NCI-H2171 (cell line): ENCODE measurements at places on chromosomes 1 and 21.

- no peak for DNase-seq
These were observed 1.8 kb downstream of the ZBED6 start for GRCh38 chr1:203797216-203797615.

- DNase-seq, result no peak
These were observed 2.7 kb upstream of the RIPK4 start for GRCh38 chr21:41769521-41769920.

- DNase-seq, result peak; percentile 2
These were observed 71.4 kb downstream of the USP1 start for GRCh38 chr1:62508187-62508758.

GRCh38 chr1:38151399-38151798, 104.8 kb upstream of the POU3F1 start:
- DNase-seq, result peak; percentile 5

- no peak for DNase-seq
These were observed 15.9 kb downstream of the CD58 start for GRCh38 chr1:116554924-116555323.

- DNase-seq, result no peak
These were observed 13.0 kb downstream of the TAL1 start for GRCh38 chr1:47219001-47219400.

DNA sequence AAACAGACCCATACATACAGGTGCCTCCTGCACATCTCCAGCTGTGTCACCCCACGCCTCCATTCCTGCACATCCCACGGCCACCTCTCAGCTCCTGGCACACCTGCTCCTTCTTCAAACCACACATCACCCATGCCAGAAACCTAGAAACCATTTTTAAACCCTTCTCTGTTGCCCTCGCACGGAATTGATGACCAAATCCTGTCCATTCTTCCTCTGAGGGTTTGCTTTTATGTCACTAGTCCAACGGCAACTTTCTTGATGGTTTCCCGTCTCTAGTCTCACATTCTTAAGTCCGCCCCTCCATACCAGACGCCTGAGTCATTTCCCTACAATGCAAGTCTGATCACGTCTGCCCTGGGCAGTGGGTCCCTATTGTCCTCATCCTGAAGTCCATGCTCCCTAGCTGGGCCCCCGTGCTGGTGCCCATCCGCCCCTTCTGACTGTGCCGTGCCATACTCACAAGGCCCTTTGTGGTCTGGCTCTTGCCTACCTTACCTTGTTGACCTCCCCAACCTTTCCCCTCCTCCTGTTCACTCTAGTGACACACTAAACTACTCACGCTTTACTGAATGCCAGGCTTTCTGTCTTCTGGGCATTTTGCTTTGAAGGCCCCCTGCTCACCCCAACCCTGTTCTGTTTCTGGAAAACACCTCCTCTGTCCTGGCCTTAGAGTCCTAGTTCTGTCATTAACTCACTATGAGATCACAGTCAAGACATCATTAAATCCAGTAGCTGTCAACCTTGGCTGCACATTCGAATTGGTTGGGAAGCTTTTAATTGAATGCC, 17.6 kb downstream of the SLC2A1 start:
- DNase-seq, result no peak

- no peak for DNase-seq
These were observed 142.3 kb upstream of the TMPRSS15 start for GRCh38 chr21:18545908-18546307.

DNA sequence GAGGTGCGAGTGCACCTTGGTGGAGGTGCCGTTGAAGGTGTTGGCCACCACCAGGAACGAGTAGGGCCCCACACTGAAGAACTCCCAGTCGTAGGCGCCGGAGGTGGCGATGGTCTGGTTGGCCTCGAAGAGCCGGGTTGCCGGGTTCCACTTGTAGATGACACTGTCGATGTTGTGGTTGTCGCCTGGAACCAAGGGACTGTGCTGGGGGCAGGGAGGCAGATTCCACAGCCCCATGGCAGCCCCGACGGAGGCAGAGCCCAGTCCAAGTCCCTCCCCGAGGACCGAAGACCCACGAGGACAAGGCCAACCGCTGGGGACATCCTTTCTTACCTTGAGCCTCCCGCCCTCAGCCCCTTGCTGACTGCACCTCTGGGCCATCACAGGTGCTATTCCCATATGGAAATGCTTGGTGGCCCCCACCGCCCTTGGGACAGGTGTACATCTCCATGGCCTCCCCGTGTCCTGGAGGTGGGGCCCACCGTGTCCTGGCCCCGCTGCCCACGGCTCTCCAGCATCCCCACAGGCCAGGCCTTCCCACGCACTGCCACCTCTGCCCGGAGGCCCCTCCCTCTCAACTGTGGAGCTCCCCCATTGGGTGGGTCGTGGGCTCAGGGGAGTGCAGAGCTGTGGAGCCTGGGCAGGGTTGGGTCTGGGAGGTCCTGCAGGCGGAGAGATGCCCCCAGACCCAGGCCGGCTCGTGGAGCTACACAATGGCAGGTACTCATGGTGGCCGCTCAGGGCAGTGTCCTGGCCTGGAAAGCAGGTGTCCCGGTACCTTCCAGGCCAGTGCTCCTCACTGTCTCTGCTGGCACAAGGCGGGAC, 17.9 kb downstream of the KRTAP10-1 start:
- DNase-seq, result no peak
